A549 treated with dexamethasone at 1 μM for 4 hours (cell line): ENCODE measurements at places on chromosomes 1 and 21. TPM values are rescaled to one million over a fixed set of nuclear protein-coding genes. Genes with fewer than 3 reads are reported as not detected.

MAEL gene
- not detected in 5 replicates for total RNA-seq

SRRM1 gene
- total RNA-seq = 47.7 to 60.1 TPM (median 54.5 TPM) in 5 replicates

LEFTY1 gene
- 0.61 to 2.0 TPM (median 1.3 TPM) in 5 replicates for total RNA-seq

MMP23B gene
- total RNA-seq = 0.46 to 0.79 TPM (median 0.61 TPM) in 4 of 5 replicates, not detected in the other

LRRN2 gene
- total RNA-seq = 9.6 to 13.7 TPM (median 11.8 TPM) in 5 replicates

KCNA2 gene
- 0.02 to 0.20 TPM (median 0.05 TPM) in 5 replicates for total RNA-seq

CAMK1G gene
- total RNA-seq = 0.14 to 0.43 TPM (median 0.30 TPM) in 5 replicates

TNFSF4 gene
- total RNA-seq = 0.02 to 0.09 TPM (median 0.08 TPM) in 3 of 5 replicates, not detected in the others

IVL gene
- total RNA-seq = 0.05 to 0.12 TPM (median 0.09 TPM) in 5 replicates

DENND2C gene
- total RNA-seq = 0.34 to 0.62 TPM (median 0.39 TPM) in 5 replicates

AIRE gene
- total RNA-seq = not detected in 5 replicates

SPATA1 gene
- total RNA-seq = 0.53 to 1.7 TPM (median 1.1 TPM) in 5 replicates

TGFBR3 gene
- total RNA-seq = 6.7 to 9.8 TPM (median 7.9 TPM) in 5 replicates

SERINC2 gene
- 16.4 to 35.1 TPM (median 31.2 TPM) in 5 replicates for total RNA-seq

SPRR5 gene
- not detected in 5 replicates for total RNA-seq

TTC24 gene
- not detected in 5 replicates for total RNA-seq

TNFSF18 gene
- not detected in 5 replicates for total RNA-seq

PEX11B gene
- total RNA-seq = 31.5 to 39.8 TPM (median 37.6 TPM) in 5 replicates

RIIAD1 gene
- total RNA-seq = not detected in 5 replicates

OR2C3 gene
- not detected in 5 replicates for total RNA-seq

OR10J5 gene
- not detected in 5 replicates for total RNA-seq

CYP4X1 gene
- 0.04 to 0.08 TPM (median 0.05 TPM) in 3 of 5 replicates, not detected in the others for total RNA-seq

TNFRSF4 gene
- 0.06 to 0.15 TPM (median 0.10 TPM) in 4 of 5 replicates, not detected in the other for total RNA-seq

ARV1 gene
- total RNA-seq = 25.1 to 27.3 TPM (median 26.6 TPM) in 5 replicates

SERTAD4 gene
- total RNA-seq = 0.28 to 1.1 TPM (median 0.69 TPM) in 5 replicates

RPE65 gene
- total RNA-seq = not detected in 5 replicates

PPP1R12B gene
- 1.1 to 3.3 TPM (median 2.0 TPM) in 5 replicates for total RNA-seq
